ENCODE measurements at places on chromosomes 6 and 20. TPM values are rescaled to one million over a fixed set of nuclear protein-coding genes. Genes with fewer than 3 reads are reported as not detected.

The EYA2 gene
- not detected for polyA plus RNA-seq

The C4B gene
- polyA plus RNA-seq = not detected

The HEY2 gene
- polyA plus RNA-seq = not detected

DNA sequence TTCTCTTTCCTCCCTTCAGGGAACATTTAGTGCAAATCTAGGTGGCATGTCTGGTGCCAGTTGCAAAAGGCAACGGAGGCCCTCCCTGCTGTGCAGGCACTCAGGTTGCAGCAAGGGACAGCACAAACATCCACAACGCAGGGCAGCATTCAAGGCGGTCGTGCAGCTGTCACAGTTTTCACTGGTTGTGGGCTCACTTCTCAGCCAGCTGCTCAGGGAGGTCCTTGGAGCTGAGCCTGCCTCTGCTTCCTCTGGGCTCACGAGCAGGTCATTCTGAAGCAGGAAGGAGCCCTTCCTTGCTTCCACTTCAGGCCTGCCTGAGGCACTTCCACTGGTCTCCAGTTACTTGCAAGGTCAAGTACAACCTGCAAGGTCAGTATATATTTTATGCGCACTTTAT is 3.8 kb upstream of the NPEPL1 start:
- peaks cover 9% of the 10 kb centered on the region for H3K36me3 ChIP-seq
- peaks cover 8% of the 10 kb centered on the region for H3K4me1 ChIP-seq
- H3K4me3 ChIP-seq = no peak overlapping the region
- H3K27me3 ChIP-seq = no peaks in the 10 kb centered on the region

DNA sequence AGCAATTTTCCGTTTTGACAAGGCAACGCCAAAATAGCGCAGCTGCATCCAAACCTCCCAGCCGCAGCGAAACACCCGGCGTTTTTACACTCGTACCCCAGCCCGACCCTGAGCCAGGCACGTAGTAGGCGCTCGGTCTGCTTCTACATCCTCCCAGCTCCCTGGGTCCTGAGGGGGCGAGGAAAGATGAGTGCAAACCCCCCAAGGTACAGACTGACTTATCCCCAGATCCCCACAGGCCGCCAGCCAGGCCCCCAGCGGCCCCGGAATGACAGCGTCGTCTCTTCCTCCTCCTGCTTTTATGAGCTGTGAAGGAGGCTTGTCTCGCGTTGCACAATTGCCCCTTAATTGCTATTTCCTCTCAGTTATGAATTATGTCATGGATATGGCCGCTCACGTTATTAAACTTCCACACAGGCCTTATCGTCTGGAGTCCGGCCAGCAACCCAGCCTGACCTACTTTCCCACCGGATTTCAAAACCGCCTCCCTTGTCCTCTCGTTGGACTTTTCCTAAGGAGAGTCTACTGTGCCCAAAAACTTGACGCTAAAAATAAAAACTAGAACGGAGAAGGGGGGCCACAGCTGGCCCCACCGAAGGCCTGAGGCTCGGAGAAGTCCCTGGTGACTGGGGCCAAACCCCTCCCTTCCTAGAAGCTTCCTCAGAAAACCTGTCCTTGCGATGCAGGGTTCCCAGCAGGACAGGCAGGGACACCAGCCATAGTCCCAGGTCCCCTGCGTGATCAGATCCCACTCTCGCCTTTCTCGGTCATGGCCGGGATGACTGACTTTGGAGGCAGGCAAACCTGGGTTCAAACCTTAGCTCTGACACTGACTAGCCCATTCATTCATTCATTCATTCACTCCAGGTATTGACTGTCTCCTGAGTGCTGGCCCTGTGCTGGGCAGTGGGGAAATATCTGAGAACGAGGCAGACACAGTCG is 130.9 kb upstream of the PTPN1 start:
- no peak overlapping the region for H3K27ac ChIP-seq
- no peaks in the 10 kb centered on the region for H3K36me3 ChIP-seq
- DNase-seq = no peak

- H3K4me1 ChIP-seq = no peaks in the 10 kb centered on the region
- no peaks in the 10 kb centered on the region for H3K36me3 ChIP-seq
- no peak for DNase-seq
- no peak overlapping the region for H3K4me3 ChIP-seq
Measured at GRCh38 chr6:19268117-19268516, 569.1 kb upstream of the ID4 start.

GRCh38 chr6:68695403-68695802 is 60.3 kb downstream of the ADGRB3 start:
- H3K4me1 ChIP-seq = no peaks in the 10 kb centered on the region
- H3K27ac ChIP-seq = no peak overlapping the region
- H3K36me3 ChIP-seq = no peaks in the 10 kb centered on the region
- no peaks in the 10 kb centered on the region for H3K27me3 ChIP-seq
- no peak for DNase-seq

- no peak overlapping the region for H3K4me3 ChIP-seq
- H3K27me3 ChIP-seq = no peaks in the 10 kb centered on the region
- H3K36me3 ChIP-seq = no peaks in the 10 kb centered on the region
- H3K4me1 ChIP-seq = no peaks in the 10 kb centered on the region
- DNase-seq = no peak
Measured at GRCh38 chr6:1047981-1048541, 263.8 kb upstream of the FOXQ1 start.

DNA sequence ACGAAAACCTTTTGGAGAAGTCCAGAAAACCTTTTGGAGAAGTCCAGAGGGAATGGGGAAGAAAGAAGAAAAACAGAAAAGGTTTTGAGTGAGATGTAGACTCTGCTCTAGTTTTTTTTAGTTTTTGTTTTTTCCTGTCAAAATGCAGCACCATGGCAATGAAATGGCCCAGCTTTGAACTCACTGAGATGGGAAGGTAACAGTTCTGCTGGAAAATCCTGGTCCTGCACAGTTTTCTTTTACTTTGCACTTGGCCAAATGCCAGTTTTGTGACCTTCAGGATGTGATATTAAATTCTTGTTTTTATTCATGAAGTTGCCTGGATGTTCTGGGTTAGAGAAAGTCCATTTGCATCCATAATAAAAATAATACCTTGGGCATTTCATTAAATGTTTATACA is 145.7 kb downstream of the CFAP61 start:
- no peak for DNase-seq
- no peaks in the 10 kb centered on the region for H3K27me3 ChIP-seq
- no peak overlapping the region for H3K27ac ChIP-seq
- H3K4me1 ChIP-seq = no peaks in the 10 kb centered on the region
- H3K36me3 ChIP-seq = no peaks in the 10 kb centered on the region
- H3K4me3 ChIP-seq = no peak overlapping the region

DNA sequence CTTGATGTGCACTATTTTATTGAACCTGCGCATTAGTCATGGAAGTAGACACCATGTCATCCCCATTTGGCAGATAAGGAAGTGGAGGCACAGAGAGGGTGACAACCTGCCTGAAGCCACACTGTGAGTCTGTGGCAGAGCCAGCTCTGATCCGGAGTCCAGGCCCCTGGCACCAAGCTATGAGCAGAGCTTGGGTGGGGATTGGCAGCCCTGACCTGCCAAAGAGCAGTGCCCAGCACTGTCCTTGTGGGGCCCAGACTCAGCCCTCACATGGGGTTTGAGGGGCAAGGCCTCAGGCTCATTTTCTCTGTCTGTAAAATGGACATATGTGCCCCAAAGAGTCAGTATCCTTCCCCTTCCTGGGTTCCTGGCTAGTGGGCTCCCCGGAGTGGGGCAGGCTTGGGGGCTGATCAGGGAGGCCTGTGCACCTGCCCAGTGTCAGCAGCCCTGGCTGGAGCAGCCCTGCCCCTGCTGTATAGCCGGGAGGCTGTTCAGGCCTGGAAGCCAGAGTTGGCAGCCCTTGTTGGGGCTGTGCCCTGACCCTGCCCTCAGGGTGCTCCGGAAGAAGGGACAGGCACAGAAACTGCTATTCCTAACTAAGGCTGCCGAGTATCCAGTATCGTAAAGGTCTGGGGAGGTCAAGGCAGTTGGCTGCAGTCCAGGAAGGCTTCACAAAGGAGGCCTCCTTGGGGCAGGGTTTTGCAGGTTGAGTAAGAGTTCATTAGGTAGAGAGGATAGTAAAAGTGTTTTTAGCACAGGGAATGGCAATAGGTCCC is 38.7 kb downstream of the TGM2 start:
- H3K4me3 ChIP-seq = no peak overlapping the region
- no peak for DNase-seq
- H3K27ac ChIP-seq = no peak overlapping the region
- no peaks in the 10 kb centered on the region for H3K36me3 ChIP-seq
- no peaks in the 10 kb centered on the region for H3K27me3 ChIP-seq

DNA sequence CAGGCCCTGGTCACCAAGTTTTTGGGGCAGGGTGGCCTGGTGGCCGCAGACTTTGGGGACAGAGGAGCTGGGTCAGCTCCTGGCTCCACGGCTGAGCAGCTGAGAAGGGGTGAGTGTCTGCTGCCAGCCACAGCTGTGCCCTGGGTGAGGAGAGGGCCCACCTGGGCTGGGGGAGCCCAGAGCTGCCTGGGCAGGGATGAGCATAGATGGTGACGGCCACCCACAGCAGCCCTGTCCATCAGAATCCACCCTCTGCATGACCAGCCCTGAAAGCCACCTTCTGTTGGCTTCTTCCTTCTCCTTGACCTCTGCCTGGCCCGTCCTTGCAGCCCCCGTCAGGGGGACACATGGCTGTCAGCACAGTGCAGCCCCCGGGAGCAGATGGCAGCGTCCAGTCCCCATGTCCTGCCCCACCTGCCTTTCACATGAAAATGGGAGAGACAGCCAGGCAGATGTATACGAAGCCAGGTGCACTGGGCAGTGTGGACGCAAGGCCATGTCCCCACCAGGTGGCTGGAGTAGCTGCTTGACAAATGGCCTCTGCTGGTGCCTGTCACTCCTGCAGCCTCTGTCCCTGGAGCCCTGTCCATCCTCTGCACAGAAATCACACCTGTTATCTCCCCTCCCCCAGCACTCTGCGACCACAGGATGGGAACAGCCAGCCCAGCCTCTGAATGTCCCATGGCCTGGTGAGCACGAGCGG is 220.8 kb downstream of the PREX1 start:
- H3K36me3 ChIP-seq = no peaks in the 10 kb centered on the region
- no peaks in the 10 kb centered on the region for H3K27me3 ChIP-seq
- H3K4me3 ChIP-seq = no peak overlapping the region
- peaks cover 5% of the 10 kb centered on the region for H3K4me1 ChIP-seq

- H3K27ac ChIP-seq = no peak overlapping the region
- DNase-seq = no peak
- no peaks in the 10 kb centered on the region for H3K4me1 ChIP-seq
- H3K4me3 ChIP-seq = no peak overlapping the region
- no peaks in the 10 kb centered on the region for H3K36me3 ChIP-seq
- no peaks in the 10 kb centered on the region for H3K27me3 ChIP-seq
Measured at GRCh38 chr20:59676126-59676850, 71.9 kb downstream of the PHACTR3 start.

GRCh38 chr6:89610149-89610642 is 28.4 kb downstream of the LYRM2 start:
- no peak overlapping the region for H3K27ac ChIP-seq
- H3K4me1 ChIP-seq = no peaks in the 10 kb centered on the region

GRCh38 chr6:109297406-109298110 is 84.7 kb downstream of the CD164 start:
- no peak overlapping the region for H3K4me3 ChIP-seq
- no peak overlapping the region for H3K27ac ChIP-seq
- DNase-seq = no peak
- H3K4me1 ChIP-seq = no peaks in the 10 kb centered on the region

GRCh38 chr20:63465380-63466249 is 6.8 kb downstream of the KCNQ2 start:
- H3K36me3 ChIP-seq = no peaks in the 10 kb centered on the region
- DNase-seq = no peak
- no peak overlapping the region for H3K4me3 ChIP-seq

DNA sequence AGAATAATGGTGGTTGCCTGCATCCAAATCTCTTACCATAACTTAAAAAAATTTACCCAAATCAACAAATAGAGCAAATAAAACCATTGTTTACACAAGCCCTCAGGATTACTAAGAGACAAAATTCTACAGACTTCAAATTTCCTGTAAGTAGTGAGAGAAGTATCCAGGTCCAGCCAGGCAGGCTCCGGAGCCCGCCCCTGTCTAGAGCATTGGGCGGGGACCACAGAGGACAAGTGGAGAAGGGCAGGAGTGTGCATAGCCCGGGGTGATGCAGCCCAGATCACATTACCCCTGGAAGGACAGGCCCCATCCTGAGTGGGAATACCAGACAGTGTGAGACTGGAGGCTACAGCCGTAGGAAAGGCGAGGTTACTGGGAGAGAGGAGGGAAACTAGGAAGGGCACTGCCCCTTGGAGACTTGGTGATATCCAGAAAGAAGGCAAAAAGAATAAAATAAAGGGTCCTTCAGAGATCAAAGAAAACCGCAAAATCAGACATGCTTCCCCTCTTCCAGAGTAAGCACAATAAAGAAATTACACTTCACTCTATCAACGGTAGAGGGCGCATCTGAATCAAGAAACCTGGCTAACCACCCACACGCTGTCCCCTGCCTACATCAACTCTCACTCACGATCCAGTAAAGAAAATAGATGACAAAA is 26.6 kb downstream of the RIN2 start:
- H3K27me3 ChIP-seq = peaks cover 3% of the 10 kb centered on the region
- H3K27ac ChIP-seq = no peak overlapping the region
- H3K4me3 ChIP-seq = no peak overlapping the region
- H3K36me3 ChIP-seq = no peaks in the 10 kb centered on the region
- DNase-seq = peak; percentile 19

GRCh38 chr20:50202677-50203076 is 12.0 kb downstream of the CEBPB start:
- H3K27me3 ChIP-seq = peaks cover 3% of the 10 kb centered on the region
- H3K4me3 ChIP-seq = no peak overlapping the region
- no peak overlapping the region for H3K27ac ChIP-seq

DNA sequence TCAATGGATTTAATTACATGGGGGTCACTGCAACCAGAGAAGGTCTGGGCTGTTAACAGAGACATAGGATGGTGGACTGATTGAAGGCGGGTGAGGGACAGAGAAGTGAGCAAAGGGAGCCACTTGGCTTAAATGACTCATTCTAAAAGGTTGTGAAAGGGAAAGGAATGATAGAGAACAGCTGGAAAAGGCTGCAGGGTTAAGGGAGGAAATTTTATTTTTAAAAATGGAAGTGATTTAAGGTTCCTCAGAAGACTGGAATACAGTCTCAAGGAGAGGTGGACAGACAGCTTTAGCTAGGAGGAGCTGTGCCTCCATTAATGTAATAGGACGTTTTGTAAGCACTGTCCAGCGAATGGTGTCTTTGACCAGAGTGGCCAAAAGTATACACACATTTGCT is 46.7 kb downstream of the RGS17 start:
- no peaks in the 10 kb centered on the region for H3K36me3 ChIP-seq
- no peaks in the 10 kb centered on the region for H3K27me3 ChIP-seq
- no peak overlapping the region for H3K27ac ChIP-seq
- H3K4me3 ChIP-seq = no peak overlapping the region
- H3K4me1 ChIP-seq = no peaks in the 10 kb centered on the region
- no peak for DNase-seq
